Endothelial cell (in vitro differentiated cells): ENCODE measurements at places on chromosomes 13 and 19.

GRCh38 chr19:54790711-54791110 is 12.7 kb upstream of the KIR2DL4 start:
- no peak for DNase-seq

DNA sequence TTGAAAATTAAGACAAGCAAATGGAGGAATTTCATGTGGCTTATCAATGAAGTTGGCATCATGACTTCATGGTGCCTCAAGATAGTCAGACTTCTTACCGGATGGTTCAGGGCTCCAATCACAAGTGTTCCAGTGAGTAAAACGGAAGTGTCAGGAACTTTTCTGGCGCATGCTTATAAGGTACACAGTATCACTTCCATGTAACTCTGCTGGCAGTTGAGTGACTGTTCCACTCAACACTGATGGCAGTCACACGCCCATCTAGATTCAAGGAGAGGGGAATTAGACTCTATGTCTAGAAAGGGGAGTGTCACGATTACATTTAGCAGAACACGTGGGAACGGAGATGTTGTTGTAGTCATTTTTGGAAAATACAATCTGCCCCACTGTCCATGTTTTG is 114.3 kb downstream of the KCTD15 start:
- no peak for DNase-seq

DNA sequence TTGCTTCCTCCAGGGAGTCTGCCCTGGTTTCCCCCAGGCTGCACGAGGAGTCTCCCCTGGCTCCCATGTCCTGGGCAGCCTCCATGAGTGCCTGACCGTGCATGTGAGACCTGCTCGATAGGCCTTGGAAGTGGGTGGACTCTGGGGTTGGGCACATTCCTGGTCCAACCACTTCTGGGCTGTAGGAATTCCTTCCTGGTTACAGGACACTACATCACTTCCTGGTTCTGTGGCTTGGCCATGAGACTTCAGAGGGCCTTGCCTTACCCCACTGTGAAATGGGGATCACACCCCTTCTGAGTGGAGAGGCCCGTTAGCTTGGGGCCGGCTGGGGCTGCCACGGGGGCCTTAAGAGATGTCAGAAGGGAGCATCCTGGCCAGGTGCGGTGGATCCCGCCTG is 4.0 kb upstream of the ZNF628 start:
- DNase-seq = no peak

- no peak for DNase-seq
These were observed 1985.7 kb upstream of the PRR20A start for GRCh38 chr13:55155046-55155445.

GRCh38 chr13:62450759-62451158 is 1035.1 kb upstream of the PCDH20 start:
- no peak for DNase-seq

GRCh38 chr13:33174491-33174890 is 111.1 kb downstream of the STARD13 start:
- DNase-seq = no peak

GRCh38 chr13:21330126-21330861 is 128.8 kb downstream of the ZDHHC20 start:
- DNase-seq = no peak

DNA sequence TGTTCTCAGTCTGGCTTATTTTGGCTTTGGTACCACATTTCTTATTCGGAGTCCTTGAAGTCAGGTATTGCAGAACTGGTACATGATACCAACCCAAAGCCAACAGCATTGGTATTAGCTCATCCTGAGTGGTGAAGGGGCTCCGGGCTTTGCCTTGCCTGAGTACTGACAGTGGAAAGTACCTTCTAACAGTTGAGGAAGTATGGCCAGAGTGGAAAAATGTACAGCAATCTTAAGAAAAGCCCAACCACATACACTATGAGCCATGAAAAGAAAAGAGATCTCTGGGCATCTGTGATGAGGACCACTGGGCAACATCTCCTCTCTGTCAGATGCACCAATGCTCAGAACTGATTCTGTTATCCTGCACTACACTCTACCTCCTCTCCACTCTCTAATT is 8.3 kb downstream of the LCP1 start:
- DNase-seq = no peak

- no peak for DNase-seq
These were observed 185.7 kb downstream of the RFC3 start for GRCh38 chr13:34003656-34004055.

DNA sequence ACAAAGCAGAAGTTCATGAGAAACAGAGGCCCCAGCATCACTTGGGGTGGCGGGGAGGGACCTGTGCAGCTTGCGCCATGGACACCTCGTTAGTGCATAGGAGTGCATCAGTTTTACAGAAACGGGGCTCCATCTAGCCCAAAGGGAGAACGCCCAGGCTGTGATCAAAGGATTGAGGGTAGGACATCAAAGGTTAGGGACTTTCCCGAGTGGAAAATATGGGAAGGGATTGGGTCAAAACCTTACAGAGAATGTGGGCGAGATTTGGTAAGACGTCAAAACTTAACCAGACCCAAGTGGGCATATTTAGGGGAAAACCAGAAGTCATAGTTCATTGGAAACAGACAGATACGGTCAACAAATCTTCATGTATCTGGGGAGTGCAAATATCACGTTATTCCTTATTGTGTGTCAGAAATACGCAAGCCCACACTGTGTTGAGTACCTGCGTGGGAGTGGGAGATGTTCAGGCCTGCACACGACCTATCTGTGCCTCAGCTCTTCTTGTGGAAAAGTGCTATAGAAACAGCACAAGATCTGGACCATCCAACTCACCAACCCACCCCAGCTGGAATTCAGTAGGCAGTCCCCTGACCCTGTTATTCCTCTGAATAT is 9.4 kb upstream of the GRAMD1A start:
- no peak for DNase-seq

DNA sequence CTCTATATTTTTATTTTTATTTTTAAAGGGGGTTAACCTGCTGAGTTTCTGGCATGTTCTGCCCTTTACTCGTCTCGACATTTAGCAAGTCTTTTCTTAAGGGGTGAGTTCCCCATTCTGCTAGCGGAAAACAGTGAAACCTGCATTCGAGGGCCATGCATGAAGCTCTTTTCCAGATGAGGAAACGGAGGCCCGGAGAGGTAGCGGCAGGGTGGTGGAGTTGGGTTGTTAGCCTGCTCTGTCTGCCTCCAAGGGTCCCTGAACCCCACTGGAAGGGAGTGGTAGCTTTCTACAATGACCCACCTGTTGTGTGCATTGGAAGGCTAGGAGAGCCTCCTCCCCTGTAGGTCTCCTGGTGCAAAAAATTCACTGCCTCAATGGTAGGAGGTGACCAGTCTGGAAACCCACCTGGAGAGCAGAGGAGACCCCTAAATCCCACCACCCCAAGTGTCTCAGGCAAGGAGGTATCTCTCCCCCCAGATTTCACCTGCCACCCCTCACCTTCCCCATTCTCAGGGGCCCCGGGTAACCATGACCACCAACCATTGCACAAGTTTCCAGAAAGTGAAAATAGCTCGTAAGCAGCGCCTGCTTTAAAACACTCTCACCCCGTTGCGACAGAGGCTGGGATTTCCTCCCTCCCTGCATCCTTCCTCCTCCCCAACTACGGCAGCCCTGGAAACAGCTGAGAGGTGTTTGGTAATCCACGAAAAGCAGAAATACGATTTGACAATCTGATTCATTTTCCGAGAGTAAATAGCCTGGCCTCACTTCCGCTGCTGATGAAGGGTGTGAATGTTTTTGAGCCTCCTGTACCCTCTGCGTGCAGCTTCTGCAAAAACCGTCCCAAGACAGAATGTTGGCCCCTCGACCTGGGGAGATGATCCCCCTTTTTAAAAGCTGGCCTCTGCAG is 3.5 kb downstream of the KLF2 start:
- DNase-seq = no peak

GRCh38 chr19:49333811-49334288 is 1.4 kb upstream of the CD37 start:
- no peak for DNase-seq

DNA sequence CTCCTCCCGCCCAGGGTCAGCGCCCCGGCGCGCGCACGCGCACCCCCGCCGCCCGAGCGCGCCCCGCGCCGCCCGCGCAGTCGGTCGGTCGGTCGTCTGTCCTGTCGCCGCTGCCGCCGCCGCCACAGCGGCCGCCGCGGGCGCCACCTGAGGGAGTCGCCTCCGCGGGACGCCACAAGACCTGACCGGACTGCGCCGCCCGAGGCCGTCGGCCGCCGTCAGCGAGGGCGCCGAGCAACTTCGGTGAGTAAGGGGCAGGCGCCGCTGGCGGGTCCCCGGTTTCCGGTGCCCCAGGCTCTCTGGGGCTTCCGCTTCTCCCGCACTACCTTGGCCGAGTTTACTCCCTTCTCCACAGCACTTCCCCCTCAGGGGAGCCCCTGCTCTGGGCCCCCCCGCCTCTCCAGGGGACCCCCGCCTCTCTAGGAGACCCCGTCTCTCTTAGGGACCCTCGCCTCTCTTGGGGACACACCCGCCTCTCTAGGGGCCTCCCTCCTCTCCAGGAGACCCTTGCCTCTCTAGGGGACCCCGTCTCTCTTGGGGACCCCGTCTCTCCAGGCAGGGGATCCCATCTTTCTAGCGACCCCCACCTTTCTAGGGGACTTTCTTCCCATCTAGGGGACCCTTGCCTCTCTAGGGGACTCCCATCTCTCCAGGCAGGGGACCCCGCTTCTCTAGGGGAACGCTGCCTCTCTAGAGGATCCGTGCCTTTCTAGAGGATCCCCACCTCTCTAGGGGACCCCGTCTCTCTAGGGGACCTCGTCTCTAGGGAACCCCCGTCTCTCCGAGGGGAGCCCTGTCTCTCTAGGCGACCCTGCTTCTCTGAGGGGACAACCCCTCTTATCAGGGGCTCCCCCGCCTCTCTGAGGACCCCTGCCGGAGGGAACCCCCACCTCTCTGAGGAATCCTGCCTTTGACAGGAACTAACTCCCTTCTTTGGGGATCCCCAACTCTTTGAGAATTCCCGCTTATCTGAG is 19.3 kb upstream of the GATAD2A start:
- DNase-seq = peak; percentile 70

DNA sequence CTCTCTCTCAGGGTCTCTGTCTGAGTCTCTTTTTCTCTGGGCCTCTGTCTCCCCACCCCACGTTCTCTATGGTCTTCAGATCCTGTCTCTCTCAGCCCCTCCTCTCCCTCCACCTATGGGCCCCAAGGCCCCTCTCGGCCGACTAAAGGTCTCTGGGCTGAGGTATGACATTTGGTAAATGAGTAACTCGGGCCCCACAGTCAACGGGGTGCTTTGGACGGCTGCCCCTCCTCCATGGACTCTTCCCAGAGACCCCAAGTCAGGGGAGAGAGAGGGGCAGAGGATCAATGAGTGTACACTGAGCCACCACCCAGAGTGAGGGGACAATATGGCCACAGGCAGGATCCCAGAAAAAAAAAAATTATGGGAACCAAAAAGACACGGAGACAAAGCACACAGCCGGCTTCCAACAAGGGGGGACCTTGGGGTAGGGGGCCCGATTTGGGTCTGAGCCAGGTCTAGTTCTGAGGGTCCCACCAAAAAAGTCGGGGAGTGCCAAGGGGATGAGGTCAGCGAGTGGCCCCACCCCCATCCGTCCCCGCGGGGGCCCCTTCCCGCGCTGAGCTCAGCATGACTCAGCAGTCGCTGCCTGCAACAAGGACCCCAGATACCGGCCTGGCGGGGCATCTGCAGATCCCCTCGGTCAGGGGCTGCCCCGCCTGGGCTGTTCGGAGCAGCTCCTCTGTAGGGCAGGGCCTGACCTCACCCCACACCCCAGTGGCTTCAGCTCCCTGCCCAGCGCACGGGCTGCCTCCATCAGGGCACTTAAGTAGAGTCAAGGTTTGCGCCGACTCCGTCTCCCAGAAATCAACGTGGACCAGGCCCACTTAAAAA is 1.5 kb upstream of the FTL start:
- DNase-seq = peak; percentile 68

- DNase-seq = no peak
These were observed 1210.2 kb upstream of the ATXN8OS start for GRCh38 chr13:68897331-68897928.
